ENCODE measurements at places on chromosomes 1 and 21.

GRCh38 chr1:241391926-241392710, 35.1 kb upstream of the RGS7 start:
- DNase-seq, result no peak

GRCh38 chr1:207428783-207429182, 25.3 kb upstream of the CR2 start:
- DNase-seq, result no peak

DNA sequence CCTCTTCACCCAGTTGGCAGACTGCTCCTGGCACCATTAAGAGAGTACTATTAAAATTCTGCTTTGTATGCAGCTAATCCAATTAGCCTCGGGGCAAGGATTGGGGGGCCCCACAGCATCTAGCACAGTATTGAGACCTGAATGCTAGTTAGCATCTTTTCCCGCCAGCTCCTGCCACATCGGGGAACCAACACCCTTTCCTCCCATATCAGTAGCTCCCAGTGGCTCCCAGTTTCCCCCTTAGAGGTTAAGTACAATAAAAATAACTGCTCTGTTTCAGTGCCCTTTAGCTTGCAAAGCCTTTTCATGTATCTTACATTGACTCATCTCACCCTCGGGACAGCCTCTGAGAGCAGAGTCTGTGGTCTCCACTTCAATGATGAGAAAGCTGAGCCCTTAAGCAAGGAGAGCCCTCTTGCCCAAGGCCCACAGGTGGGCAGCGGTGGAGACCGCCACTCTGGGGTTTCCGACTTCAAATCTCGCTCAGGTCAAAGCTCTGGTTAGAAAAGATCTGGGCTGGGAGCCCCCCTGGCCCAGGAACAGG, 4.2 kb upstream of the PMVK start:
- DNase-seq, result no peak

DNA sequence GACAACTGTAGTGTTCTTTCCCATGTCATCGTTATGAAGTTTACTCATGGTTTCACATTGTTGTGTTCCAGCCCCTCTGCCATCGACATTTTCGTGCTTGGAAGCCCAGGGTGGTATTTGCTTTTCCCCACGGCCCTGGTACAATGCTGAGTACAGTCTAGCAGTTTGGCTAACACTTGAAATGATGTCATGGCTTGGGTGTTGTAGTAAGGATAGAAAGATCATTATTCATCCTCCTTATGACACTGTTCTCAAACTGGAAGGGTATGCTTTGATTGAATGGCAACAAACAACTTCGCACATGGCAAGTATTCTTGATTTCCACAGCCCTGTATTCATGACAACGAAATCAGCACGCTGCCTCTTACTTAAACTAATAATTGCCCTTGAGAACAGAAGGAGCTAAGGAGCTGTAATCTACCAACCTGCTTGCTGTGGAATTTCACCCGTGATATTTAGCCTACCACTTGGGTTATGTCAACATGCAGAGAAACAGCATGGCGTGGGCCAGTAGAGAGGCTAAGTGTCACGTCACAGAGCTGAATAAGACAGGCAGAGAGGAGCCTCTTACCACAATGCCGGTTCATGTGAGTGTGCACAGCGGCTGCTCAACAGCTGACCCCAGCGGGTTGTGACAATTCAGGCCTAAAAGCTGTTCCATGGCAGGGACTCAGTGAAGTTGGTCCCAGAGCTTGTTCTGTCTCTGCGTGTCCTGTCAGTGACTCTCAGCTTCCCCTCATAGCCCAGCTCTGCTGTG, 73.9 kb downstream of the KCNJ6 start:
- DNase-seq, result no peak

DNA sequence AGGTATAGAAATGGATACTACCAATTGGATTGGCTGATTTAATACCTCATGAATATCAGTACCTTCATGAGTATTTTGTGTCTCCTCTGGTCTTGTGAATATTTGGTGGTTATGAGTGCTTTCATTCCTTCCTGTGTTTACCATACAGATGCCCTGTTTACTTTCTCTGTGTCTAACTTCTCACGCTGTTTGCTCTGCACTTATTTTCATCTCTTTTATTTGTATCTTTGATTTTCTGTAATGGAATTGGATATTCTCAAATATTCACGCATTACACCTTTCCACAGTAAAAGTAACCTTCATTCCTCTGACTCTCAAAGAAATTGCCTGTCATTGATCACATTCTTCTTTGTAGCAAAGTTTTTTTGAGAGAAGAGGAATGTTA, 16.8 kb downstream of the CNST start:
- no peak for DNase-seq

GRCh38 chr1:36508257-36508656, 25.5 kb upstream of the CSF3R start:
- DNase-seq, result no peak

GRCh38 chr1:89986020-89986419, 8.9 kb upstream of the ZNF326 start:
- no peak for DNase-seq

- DNase-seq, result no peak
These were observed 139.1 kb upstream of the ZNHIT6 start for GRCh38 chr1:85847356-85847755.

GRCh38 chr1:59776960-59777852, 37.5 kb upstream of the HOOK1 start:
- no peak for DNase-seq

DNA sequence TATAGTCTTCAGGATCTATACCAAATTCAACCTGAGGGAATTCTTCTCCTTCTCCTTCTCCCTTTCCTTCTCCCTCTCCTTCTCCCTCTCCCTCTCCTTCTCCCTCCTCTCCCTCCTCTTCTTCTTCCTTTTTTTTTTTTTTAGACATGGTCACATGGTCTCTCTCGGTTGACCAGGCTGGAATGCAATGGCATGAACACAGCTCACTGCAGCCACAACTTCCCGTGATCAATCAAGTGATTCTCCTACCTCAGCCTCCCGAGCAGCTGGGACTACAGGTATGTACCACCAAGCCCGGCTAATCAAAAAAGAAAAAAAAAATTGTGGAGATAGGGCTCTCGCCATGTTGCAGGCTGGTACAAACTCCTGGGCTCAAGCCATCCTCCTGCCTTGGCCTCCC, 51.5 kb downstream of the DNAI4 start:
- DNase-seq, result no peak
